ENCODE measurements at places on chromosomes 2 and 18.

GRCh38 chr2:199987586-199987985, 32.2 kb downstream of the MAIP1 start:
- DNase-seq, result peak; percentile 47

DNA sequence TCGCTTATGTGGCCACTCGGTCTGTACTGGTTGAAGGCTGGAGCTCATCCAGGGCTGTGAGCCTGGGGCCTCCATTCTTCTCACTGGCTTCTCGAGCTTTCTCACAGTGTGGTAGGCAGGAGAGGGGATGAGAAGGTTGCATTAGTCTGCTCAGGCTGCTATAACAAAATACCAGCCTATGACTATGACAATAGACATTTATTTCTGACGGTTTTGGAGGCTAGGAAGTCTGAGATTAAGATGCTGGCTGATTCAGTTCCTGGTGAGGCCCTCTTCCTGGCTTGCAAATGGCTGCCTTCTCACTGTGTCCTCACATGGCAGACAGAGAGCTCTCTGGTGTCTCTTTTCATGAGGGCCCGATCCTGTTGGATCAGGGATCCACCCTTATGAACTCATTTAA, 6.2 kb upstream of the STK25 start:
- no peak for DNase-seq

- DNase-seq, result no peak
These were observed 244.1 kb upstream of the TNP1 start for GRCh38 chr2:217103752-217104545.

DNA sequence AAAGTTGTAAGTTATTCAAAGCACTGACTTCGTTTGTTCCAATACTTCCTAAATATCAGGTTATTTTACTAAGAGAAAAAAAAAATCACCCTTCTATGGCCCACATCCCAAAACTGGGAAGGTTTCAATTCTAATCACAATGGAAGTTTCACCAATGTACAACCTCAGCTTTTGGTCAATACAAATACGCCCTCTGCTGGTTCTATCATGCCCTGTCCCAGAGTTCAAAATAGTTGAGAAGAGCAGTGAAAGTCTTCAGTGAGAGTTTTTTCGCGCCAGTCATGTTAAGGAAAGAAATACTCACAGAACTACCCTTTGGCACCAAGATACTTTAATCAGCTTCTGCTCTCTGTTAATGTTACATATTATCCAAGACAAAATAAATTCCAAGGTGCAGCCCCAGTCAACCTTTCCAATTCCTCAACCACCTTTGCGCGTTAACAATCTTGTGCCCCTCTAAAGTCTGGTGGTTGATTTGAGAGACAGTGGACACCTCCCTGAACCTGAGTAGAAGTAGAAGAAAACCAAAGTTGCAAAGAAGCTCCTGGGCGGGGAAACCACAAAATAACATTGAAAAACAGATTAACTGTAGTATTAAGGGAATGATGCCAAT, 59.9 kb downstream of the SUMO1 start:
- peak; percentile 70 for DNase-seq

- no peak for DNase-seq
These were observed 131.5 kb upstream of the CHAC2 start for GRCh38 chr2:53636109-53636508.

DNA sequence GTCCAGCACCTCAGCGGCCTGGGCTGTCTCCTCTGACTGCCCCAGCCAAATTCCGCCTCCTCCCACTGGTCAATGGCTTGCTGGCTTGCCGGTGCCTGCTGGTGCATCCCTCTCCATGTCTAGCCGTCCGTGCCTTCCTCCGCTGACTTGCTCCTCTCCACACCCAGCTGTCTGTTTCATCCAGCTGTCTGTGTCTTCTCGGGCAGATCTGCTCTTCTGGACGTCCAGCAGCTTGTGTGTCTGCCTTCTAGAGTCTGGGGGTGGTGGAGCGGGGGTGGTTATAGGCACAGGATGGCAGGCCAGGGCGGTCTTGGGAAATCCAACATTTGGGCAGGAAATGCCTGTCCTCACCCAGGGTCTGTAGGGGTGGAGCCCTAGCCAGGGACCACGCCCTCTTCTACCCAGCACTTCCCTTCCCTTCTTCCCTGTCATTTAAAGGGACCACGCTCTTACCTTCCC, 369.2 kb downstream of the GALNT13 start:
- no peak for DNase-seq

DNA sequence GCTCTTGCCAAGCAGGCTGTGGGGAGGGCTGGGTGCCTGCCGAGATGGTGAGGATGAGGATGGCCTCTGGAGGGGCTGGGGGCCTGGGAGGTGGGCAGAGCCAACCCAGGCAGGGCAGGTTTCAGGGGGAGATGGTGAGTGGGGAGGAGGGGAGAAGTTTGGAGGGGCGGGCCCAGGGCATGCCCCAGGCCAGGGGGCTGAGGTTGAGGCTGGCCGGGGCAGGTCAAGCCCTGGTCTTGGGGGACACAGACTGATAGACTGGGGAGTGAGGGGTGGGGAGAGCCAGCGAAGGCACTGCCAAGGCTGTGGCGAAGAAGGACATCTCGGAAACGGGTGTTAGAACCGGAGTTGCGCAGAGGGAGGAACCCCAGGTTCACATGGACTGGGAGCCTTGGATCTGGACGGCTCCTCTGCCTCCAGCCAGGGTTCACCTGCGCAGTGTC, 12.6 kb downstream of the CAPN10 start:
- DNase-seq, result no peak

- DNase-seq, result no peak
These were observed 13.5 kb upstream of the GPR55 start for GRCh38 chr2:230938516-230939065.

DNA sequence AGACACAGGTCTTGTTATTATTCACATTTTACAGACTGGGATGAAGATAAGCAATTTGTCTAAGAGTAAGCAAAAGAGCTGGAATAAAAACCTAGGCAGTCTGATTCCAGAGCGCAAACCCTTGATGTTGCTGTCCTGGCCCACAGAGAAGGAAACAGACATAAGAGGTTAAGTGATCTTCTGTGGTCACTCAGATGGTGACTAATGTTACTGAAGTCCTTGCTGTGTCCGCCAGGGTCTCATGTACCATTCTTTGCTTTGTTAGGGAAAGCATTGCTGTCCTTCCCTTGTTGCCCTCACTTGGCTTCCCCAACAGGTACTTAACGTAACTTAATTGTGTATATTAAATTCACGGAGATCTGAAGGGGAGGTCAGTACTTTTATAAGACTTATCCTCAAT, 14.9 kb upstream of the FAP start:
- DNase-seq, result no peak

GRCh38 chr2:78978340-78978739, 47.2 kb upstream of the REG3G start:
- no peak for DNase-seq

- no peak for DNase-seq
These were observed 59.5 kb upstream of the SP3 start for GRCh38 chr2:174024524-174025270.

DNA sequence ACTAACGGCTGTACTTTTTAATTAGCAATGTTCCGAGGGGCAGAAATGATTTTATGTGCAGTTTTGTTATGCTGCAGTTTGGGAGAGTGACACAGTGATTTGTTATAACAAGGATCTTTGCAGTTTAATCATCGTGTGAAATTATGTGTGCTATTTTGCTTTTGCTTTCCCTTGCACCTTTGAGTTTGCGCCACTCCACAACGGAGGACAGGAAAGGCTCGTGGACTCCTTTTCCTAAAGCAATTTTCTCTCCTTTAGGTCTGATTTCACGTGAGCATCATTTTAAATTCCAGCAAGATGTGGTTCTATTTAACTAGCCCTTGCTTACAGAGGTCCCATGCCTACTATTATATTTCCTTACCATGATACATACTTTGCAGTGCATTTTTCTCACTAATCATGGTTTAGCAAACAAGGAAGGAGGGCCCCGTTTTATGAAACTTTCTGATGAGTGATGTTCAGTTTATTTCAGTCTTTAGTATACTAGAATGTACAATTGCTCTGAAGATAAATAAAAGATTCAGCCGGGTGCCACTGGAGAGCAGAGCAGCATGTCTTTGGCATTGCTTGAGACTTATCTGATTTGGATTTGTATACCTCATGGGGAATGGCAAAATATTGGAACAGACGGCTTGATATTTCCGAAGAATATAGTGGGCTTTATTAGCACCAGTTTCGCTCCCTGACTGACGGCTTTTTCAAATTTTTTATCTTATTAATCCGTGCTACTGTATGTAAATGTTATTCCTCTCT, 528.2 kb upstream of the FANCL start:
- no peak for DNase-seq

GRCh38 chr2:117785740-117786139, 28.8 kb upstream of the DDX18 start:
- DNase-seq, result peak; percentile 37

- DNase-seq, result no peak
These were observed 26.0 kb upstream of the NMI start for GRCh38 chr2:151315381-151315903.

GRCh38 chr2:140401056-140401455, 1620.9 kb upstream of the NXPH2 start:
- DNase-seq, result no peak

- DNase-seq, result no peak
These were observed 183.2 kb upstream of the SLC39A10 start for GRCh38 chr2:195473862-195474261.

DNA sequence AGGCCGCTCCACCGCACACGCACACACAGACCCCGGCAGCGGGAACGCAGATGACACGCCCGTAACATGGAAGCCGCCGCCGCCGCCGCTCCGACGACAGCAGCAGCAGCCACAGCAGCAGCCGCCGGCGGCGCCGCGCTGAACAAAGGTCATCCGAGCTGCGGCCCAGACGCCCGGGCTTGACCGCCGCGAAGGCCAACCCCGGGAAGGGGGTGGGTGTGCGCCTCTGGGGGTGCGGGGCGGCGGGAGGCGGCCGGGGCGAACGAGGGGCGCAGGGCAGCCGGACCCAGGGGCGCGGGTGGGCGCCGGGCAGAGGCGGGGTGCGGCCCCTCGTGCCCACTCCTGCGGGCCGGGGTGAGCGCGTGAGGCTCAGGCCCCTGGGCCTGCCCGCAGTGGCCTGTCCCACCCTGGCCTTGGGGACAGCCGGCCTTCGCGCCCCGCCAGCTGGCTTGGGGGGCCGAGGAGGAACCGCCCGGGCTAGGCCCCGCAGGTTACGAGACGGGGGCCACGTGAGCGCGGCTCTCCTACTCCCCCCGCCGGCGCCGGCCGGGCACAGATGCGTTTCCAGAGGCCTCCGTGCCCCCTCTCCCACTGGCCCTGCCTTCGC, 1.0 kb upstream of the ZNF532 start:
- peak; percentile 31 for DNase-seq

DNA sequence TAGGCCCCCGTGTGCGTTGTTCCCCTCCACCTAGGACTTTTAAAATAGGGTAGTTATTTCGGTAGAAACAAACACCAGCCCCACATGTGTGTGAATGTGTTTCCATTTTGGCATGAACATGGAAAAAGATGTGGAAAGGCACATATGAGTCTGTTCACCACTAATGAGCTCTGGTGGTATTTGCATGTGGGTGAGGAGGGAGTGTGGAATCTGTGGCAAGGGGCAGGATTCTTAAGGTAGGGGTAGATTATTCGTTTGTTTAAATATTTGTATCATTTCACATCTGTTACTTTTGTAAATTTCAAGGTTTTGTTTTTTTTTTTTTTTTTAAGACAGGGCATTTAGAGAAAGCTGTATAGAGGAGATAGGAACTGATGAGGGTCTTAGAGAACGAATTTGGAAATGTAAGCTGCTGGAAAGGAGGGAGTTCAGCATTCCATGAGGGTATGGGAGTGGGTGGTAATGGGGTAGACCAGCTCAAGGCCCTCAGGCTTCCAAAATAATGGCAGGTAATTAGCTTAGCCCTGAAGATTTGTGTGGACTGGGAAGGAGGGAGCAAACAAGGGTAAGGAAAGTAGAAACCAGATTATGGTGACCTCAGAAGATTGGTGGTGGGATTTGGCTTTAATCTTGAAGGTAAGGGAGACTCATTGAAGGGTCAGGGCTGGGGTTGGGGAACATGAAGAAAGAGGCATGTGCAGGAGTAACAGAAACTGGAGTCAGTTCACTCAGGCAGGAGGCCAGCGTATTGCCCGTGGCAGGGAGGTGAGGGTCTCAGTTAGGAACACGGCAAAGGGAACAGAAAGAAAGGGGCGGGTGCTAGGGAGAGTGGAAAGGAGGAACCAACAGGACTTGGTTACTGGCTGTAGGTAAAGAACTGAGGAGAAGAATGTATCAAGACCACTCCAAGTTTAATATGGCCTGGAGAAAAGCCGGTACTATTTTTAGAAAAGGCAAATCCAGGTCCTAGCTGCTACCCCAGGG, 123.6 kb downstream of the PLB1 start:
- no peak for DNase-seq

DNA sequence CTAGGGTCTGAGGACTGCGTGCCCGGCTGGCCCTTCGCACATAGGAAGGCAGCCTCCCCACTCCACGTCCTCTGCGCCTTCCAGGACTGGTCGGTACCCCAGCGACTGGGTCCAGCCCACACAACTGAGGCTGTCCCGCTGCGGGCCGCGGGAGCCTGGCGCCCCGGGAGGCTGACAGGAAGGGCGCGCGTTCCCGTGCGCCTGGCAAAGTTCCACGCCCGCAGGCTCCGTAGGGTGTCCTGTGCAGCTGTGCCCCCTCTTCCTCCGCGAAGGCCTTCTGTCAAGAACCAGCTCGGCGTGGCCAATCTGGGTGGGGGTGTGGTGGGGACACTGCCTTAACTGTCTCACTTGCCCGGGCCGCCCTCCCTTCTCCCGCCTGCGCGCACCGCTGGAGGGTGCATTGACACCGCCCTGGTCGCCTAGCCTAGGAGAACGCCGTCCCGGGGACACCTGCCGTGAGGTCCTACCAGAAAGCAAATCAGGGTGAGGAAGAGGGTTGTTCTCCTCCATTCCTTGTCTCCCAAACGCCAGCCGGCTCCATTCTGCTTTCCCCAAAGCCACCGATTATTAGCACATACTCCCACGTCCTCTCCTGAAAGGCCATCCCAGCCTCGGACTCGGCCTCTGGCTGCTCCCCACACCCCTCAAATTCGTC, 618 bp upstream of the LYPD1 start:
- peak; percentile 44 for DNase-seq

DNA sequence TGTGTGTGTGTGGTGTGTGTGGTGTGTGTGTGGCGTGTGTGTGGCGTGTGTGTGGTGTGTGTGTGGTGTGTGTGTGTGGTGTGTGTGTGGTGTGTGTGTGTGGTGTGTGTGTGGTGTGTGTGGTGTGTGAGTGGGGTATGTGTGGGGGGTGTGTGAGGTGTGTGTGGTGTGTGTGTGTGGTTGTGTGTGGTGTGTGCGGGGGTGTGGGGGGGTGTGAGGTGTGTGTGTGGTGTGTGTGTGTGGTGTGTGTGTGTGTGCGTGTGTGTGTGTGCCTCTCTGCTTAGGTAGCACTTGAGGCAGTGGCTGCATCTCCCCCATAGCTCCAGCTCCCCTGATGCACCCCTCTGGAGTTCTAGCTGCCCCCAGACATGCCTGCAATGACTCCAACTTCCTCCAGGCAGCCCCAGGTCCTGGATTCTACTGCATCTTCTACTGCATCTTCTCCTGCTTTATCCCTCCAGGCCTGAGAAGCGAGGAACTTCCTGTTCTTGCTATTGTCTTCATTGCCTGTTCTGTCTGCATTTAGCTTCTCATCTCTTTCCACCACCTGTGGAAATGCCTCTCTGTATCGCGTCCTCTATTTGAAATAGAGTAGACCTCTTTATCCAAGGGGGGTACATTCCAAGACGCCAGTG, 22.2 kb upstream of the MLPH start:
- no peak for DNase-seq

GRCh38 chr2:105895990-105896764, 151.5 kb downstream of the NCK2 start:
- DNase-seq, result no peak

- no peak for DNase-seq
These were observed 7.8 kb upstream of the PAX3 start for GRCh38 chr2:222306393-222307142.

Data from endothelial cell of umbilical vein (primary cell).